Hippocampal formation (tissue), 2 donors: ENCODE measurements at places on chromosomes 2 and 18.
A peak's percentile ranks its signal among the peaks of the same experiment; 100 is the strongest.

DNA sequence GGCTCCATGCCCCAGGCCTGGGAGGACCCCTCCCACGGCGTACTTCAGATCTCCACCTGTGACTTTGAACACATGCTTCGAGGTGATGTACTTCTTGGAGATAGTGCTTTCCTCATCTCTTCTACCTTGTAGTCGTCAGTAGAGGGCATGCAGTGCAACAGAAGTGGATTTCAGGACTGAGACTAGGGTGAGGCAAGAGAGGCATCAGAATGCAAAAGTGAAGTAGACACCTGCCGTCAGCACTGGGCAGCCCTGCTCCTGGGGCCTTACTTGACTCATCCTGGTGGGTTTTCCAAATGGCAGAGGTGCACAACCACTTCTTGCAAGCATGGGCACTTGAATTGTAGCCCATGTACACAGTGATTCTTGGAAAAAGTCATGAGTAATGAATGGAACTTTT lies 258.8 kb downstream of the NEDD4L start:
- no peak for DNase-seq

DNA sequence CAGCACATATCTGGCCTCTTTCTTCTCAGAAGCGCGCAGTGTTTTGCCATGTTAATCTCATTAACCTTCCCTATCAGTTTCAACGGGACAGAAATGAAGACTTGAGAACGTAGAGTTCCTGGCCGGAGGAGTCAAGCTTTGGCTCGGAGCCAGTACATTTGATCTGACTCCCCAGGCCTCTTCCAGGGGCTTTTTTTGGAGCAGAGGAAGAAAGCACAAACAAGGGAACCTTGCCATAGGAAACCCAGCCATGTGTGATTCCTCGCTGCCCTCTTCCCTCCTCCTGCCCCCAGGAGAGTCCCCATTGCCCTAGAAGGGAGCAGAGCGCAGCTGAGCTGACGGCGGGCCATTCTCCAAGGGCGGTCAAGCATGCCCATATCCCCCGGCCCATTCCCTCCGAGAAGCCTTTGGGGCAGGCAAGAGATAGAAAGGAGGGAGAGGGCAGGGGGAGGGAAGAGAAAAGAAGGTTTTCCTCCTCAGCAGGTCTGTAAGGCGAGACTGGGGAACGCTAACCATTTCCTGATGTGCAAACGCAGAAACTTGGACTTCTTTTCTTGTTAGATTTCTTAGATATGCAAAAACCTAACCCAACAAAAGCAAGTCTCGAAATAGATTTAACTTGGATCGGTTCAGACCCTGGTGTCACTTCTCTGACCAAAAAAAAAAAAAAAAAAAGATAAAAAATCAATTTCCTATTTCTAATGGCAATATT lies 63.7 kb upstream of the POU3F3 start:
- no peak for DNase-seq

- peak; percentile 45 for DNase-seq
These were observed 1.0 kb upstream of the PPP4R3B start for GRCh38 chr2:55618275-55619055.

DNA sequence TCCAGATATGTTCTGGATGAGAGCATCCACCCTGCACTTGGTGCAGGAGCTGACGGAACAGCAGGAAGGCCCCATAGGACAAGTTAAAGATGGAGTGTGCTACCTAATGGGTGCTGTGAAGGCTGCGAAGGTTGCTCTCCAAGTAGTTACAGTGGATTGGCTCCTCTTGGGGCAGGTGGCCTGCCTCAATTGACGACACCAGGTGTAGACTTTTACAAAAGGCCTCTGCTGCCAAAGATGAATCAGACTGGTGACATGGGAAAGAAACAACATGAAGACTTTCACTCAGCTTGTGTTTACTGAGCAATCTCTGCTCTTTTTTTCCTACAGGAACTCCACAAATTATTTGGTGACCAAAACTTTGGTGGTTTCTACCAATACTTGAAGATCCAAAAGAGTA lies 437.7 kb downstream of the PLCL1 start:
- no peak for DNase-seq

DNA sequence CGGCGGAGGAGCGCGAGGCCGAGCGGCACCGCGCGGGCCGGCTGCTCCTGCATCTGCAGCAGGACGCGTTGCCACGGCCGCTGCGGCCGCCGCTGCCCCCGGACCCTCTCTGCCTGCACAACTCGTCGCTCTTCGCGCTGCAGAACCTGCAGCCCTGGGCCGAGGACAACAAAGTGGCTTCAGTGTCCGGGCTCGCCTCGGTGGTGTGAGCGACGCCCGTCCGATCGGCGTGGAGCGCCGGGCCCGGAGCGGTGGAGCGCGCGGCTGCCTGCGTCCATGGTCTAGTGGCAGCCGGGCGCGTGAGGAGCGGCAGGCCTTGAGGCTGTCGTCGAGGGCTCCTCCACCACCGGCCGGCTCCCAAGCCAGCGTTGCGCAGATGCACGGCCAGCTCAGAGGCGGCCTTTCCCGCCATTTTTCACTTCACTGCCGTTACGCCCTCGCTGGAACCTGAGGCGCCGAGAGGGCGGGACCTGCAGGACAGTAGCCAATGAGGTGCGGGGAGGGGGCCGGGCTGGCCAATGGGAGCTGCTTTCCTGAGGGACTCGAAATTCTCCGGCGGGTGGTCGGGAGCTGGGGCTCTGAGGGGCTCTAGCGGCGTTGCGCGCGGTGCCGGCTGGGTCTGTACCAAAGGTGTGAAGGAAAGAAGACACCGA lies 1.9 kb downstream of the TLX2 start:
- no peak for DNase-seq

GRCh38 chr18:62937065-62937464 lies 221.7 kb downstream of the PHLPP1 start:
- no peak for DNase-seq

DNA sequence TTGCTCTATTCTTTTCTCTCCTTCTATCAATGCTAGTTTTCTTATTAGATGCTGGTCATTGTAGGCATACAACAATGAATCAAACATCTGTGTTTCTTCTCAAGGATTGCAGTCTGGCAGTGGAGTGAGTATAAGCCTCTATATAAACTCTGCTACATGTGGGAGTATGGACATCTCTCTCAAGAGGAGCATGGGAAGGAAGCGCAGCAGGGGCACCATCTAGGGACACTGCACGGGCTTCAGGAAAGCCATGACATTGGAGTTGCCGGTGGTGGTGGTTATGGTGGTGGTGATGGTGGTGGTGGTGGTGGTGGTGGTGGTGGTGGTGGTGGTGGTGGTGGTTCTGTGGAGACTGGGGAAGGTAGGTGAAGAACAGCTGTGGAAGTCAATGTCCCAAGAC lies 462.6 kb downstream of the RNF144A start:
- no peak for DNase-seq

- no peak for DNase-seq
These were observed 233.3 kb downstream of the AGAP1 start for GRCh38 chr2:235727174-235727573.

DNA sequence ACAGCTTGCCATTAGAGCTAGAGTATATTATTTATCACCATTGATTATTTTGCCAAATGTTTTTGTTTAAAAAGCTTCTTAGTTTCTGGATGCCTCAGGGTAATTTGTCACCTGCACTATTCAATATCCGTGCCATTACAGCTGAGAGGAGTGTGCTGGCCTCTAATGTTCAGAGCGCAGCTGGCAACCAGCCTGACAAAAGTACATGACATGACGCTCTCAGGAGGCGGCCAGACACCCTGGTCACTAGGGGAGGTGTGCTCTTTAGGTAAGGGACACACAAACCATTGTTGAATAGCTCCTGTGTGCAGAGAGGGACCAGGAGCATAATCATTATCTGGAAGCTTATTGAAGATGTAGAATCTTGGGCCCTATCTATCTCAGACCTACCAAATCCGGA lies 20.3 kb downstream of the LIMS1 start:
- DNase-seq, result no peak

DNA sequence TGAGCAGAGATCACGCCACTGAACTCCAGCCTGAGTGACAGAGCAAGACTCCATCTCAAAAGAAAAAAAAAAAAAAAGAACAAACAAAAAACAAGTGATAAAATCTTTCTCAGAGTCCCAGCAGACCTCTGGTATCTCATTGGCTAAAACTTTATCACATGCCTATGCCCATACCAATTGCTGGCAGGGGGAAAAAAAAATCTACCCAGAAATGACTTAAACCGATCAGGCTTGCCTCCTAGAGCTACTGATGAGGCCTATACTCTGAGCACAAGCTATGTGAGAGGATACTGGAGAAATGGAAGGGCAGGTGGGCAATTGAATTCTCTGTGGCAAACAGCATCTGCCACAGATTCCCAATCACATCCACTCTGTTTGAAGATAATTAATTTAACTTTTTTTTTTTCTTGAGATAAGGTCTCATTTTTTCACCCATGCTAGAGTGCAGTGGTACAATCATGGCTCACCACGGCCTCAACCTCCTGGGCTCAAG lies 49.0 kb downstream of the FBXO36 start:
- no peak for DNase-seq

GRCh38 chr2:175918935-175919334 lies 83.1 kb downstream of the LNPK start:
- DNase-seq, result no peak

GRCh38 chr2:207630491-207630890 lies 5.3 kb upstream of the METTL21A start:
- DNase-seq, result no peak

GRCh38 chr2:25418944-25419677 lies 77.4 kb upstream of the DNMT3A start:
- DNase-seq, result no peak

DNA sequence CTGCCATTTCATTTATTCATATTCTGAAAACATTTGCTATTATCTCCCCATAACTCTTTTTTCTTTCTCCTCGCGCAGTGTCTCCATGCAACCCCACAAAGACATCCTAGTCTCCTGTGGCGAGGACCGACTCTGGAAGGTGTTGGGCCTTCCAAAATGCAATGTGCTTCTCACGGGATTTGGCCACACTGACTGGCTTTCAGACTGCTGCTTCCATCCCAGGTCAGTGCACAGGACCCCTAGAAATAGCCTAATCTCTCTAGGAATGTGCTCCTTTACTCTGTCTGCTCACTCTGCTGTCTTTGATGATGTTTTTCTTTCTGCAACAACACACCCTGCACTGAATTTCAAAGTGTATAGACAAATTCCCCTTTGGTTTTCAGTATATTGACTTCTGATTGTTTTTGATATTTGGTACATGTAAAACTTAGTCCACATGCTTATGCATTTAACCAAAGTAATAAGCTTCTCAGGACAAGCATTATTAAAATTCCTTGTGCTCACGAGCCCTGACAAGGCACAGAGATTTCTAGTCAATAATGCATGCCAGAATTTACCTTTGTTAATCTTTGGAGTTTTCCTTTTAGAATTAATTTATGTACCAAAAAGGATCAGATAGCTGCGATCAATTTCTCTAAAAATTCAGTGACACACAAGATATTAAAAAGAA lies 548.3 kb upstream of the VWC2L start:
- DNase-seq, result no peak

- no peak for DNase-seq
These were observed 321.3 kb upstream of the TFPI start for GRCh38 chr2:187875261-187876141.

GRCh38 chr2:70522627-70523026 lies 31.0 kb downstream of the TGFA start:
- no peak for DNase-seq

DNA sequence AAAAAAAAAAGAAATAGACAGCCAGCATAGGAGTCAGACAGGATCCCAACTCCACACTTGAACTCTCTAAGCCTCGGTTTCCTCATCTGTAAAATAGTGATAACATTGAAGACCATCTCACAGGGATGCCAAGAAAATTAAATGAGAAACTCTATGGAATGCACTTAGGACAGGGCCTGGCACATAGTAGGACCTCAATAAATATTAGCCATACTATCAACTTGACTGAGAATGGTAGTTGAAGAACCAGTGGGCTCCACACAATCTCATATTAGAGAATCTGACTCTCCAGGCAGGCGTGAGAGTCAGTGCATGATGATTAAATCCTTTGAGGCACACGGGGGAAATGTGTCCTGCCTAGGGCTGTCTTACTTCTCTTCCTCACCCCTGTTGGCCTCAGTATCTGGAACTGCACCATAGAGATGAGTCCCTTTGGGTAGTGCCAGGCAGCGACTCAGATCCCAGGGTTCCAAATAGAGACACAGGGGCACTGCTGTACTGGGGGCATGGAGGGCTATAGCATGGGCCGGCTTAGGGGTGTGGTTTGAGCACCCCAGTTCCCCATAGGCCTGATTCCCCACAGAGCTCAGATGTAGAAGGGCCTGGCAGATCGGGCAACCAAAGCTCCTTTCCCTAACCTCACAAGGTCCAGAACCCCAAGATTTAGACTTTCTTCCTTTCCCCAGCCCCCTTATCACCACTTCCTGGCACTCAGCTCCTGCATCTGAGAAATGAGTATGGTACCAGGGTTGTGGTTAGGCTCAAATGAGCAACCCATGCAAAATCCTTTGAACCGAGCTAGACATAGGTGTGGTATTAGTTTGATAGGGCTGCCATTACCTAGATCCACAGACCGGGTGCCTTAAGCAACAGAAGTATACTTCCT lies 51.3 kb upstream of the CAB39 start:
- DNase-seq, result no peak

DNA sequence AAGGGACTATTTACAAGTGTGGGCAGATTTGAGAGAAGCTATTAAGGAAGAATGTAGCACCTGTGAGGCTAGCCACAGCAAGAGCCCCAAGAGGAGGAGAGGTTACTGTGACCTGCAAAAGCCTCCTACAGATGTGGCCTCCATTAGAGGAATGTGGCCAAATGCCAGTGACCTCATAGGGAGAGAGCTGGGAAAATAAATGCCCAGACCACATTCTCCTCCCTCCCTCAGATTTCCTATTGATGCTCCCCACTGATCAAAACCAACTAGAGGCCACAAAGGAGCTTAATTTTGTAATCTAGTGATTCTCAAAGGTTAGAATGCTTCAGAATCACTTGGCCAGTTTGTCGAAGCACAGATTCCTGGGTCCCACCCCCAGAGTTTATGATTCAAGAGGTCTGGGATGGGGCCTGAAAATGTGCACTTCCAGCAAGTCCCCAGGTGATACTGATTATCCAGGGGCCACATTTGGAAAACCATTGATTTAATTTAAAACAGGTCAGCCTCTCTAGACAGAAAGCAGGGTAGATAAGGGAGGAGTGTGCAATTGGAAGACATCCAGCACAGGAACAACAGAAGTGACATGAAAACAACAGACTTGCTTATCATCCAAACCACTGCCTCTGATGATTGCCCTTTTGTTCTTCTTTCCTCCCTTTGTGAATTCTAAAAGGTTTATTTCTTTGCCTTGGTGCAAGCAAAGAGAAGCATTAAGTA lies 61.2 kb upstream of the RBBP8 start:
- no peak for DNase-seq

DNA sequence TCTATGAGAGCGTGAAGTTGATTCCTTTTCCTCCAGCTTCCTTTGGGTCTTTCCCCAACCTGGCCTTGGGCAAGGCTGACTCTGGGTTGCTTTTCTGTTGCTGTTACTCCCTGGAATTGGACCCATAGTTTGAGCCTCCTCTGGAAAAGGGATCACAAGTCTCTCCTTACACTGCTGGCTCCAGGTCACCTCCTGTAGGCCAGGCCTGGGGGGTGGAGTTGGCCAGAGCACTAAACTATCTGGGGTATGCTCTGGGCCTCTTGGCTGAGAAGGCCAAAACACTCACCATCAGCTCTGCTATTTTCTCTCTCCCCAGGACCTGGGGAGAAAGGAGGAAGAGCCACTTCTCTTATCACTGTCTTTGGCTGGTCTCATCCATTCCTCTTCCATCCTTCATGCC lies 56.5 kb upstream of the NCOA1 start:
- no peak for DNase-seq

- DNase-seq, result no peak
These were observed 26.5 kb downstream of the SLC1A4 start for GRCh38 chr2:65015731-65016130.

- DNase-seq, result no peak
These were observed 210.9 kb downstream of the CDH20 start for GRCh38 chr18:61544178-61544577.
